Renal cortical epithelial cell (primary cell): ENCODE measurements at places on chromosomes 3 and 15. TPM values are rescaled to one million over a fixed set of nuclear protein-coding genes. Genes with fewer than 3 reads are reported as not detected.

GRCh38 chr3:170418422-170419398 lies at the start of gene CLDN11:
Gene CLDN11, plus strand, starts transcription at chr3:170418868. Its CDS starts 199 bp downstream, at chr3:170419067.
- no peak for DNase-seq

DNA sequence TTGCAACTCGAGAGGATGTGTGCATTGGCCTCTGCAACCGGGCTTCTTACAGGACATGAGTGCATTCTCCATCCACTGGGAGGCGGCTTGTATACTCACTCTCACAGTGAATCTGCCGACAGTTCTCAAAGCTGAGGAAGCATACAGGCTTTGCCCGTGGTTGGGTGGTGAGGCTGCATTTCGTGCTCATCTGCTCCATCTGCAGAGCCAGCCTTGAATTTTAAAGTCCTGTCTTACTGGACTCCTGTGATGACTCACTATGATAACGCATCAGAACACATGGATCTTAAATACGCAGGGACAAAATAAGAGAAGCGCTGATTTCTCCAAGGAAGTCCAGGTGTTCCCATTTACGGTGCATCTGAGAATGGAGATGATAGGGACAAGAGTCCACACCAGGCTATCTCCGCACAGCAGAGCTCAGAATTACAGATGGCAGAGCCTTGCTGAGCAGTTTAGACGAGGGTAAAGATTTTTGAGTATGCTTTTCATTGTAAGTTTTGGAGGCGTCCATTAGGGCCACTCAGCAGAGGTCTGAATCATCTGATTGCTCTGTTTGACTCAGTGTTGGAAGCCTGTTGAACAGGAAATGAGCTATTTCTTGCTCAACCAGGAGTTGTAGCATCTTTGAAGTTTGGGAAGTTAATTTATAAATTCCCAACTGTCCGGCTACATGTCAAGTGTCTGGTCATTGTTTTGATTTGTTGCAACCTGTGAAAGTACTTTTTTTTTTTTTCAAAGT lies 87.1 kb downstream of the GABRG3 start:
- peak; percentile 0 for DNase-seq

- DNase-seq, result no peak
These were observed 17.5 kb upstream of the CPNE9 start for GRCh38 chr3:9686050-9686550.

The KIF15 gene
- 1.6 and 4.5 TPM in 2 replicates for total RNA-seq

GRCh38 chr3:2826453-2826852 lies 283.7 kb downstream of the IL5RA start:
- no peak for DNase-seq

The VEPH1 gene
- 15.5 and 19.3 TPM in 2 replicates for total RNA-seq

DNA sequence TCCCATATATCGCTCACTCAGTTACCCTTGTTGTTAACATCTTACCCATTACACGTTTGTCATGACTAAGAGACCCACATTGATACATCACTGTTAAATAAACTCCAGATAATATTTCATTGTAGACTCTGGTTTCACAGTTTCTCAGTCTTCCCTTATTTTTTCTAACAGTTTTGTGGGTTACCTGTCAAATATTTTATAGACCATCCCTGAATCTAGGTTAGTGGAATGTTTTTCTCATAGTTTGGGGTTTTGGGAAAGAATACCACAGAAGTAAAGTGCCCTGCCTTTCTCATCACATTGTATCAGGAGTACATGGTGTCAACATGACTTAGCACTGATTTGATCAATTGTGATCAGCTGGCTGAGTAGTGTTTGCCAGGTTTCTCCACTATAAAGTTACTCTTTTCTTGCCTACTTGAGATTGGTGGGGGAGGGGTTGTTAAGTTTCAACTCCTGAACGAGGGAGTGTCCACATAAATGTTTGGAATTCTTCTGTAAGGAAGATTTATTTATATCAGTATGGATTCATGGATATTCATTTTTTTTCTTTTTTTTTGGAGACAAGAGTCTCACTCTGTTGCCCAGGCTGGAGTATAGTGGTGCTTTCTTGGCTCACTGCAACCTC lies 25.9 kb downstream of the RNF111 start:
- no peak for DNase-seq

DNA sequence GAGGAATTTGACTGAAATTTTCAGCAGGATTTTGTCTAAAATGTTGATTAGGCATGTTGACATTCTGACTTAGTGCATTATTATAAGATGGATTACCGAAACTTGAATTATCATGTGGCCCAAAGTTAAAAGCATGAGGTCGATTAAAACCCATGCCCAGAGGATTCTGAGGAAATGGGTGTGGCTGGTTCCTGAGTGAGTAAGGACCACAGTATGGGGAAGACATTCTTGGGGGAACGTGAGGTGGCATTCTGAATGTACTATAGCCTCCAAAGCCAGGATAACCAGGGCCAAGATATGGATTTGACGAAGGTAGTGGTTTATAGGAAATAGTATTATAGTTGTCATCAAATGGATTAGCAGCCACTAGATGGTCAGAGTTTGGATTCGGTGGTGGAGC lies 38.7 kb upstream of the DNAAF4 start:
- DNase-seq, result no peak

The PODXL2 gene
- 6.7 and 19.6 TPM in 2 replicates for total RNA-seq

- DNase-seq, result no peak
These were observed 264.6 kb upstream of the TGFBR2 start for GRCh38 chr3:30341851-30342250.

DNA sequence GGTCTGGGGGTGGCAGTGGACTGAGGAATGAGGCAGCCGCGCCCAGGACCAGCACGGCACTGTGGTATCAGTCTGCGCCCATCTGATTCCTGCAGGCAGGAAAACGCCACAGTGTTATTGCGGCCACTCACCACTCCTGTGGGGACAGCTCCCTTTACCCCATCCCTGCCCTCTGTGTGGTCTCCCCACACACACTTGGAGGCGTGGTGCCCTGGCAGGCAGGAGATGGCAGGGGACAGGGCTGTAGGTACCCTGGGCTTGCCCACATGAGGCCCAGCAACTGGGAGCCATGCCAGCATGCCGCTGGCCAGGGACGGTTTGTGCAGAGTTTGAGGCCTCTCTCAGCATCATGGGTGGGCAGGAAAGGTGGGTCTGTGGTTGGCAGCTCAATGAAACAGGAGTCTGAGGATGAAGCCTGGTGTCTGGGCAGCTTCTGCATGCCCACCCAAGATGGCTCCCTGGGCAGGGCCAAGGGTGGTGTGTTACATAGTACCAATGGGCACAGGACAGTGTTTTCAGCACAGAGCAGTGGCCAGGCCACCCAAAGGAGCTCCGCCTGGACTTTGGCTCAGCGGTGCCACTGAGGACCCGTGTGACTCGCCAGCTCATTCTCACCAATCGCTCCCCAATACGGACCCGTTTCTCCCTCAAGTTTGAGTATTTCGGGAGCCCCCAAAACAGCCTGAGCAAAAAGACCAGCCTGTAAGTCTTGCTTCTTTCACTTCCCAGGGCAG lies 27.2 kb downstream of the ACAA1 start:
- DNase-seq, result no peak

DNA sequence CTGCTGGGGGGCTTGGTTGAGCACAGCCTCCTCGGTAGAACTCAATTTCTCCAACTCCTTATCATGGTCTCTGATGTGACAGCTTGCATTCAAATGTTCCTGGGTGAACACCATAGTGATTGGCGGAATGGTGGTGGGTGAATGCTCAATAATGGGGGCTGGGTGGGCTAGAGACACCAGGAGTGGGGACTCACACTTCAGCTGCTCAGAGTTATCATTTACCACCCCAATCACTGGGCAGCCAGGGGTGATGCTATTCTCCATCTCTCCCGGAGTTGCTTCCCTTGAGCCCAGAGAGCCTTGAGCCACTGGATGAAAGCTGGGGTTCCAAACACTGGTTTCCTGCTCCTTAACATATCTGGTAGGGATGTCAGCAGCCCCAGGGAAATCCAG lies 88.7 kb downstream of the DHX30 start:
- no peak for DNase-seq

GRCh38 chr15:92467245-92467644 lies 73.6 kb downstream of the ST8SIA2 start:
- no peak for DNase-seq

DNA sequence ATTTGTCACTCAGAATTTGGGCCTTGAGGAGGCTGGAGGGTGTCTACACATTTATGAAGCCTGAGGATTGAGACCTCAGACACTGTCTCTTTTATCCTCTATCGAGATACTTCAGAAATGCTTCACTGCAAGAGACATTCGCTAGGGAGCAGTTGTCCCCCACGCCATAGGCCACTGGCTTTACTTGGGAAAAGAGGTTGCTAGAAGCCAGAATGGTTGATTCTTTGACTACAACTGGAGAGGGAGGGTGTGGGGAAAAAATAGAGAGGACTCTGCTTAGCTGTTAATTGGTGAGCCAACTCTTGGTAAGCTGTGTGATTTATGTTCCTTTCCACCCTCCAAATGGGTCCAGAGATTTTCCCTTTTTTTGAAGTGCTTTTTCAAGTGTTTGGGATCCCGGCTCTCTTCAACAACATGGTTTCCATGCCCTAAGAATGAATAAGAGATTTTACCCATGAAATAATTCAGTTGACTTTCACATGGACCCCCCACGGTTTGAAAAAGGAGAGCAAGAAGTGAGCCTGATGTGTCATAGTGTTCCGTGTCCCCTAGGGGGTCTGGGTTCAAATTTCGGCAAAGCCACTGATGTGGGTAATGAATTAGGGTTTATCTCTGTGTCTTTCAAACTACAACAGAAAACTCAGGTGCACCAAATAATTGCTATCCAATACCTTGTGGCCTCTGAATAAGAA lies 2.7 kb downstream of the BOC start:
- DNase-seq, result no peak

The AHSG gene
- total RNA-seq, result not detected in 2 replicates

- DNase-seq, result peak; percentile 16
These were observed 40.8 kb upstream of the LRTM1 start for GRCh38 chr3:54968546-54969172.
